Activated T-cell treated with anti-CD3 and anti-CD28 coated beads for 48 hours (primary cell): ENCODE measurements at places on chromosomes 1 and 21.

GRCh38 chr21:40905251-40905650 is 58.3 kb upstream of the DSCAM start:
- no peak for DNase-seq

- DNase-seq: no peak
Measured at GRCh38 chr1:64483731-64484414, 13.9 kb downstream of the CACHD1 start.

- no peak for DNase-seq
Measured at GRCh38 chr21:35855484-35855883, 204.8 kb downstream of the SETD4 start.

DNA sequence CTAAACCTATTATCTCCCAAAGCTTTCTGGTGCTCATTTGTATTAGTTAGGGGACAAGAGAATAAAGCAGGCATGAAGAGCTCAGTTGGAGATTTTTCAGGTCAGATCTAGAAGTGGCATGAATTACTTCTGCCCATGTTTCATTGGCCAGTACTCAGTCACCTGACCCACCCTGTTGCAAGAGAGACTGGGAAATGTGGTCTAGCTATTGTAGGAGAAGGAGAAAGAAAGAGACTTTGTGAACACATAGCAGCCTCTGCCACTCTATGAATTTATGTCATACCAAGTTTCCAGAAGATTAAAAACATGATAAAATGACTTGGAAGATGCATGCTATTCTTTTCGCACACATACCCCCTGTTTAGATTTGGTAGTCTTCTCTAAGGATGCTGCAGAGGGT is 302.3 kb upstream of the RUNX1 start:
- DNase-seq: no peak

DNA sequence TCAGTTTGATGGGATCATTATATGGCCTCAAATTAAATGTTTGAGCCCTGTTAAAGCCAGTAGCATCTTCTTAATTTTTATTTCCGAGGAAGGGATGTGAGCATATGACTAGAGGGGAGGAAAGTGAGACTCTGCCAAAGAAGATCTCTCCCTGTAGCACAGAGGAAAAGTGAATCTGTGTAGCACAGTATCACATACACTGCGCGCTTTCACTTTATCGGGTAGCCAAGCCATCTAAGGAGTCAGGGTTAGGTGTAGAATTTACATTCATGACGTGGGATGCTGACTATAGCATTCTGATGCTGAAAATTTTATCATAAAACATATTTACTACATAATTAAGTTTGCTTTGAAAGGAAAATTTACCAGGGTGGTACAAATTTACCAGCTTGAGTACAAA is 24.0 kb downstream of the LRRC8D start:
- DNase-seq: no peak

DNA sequence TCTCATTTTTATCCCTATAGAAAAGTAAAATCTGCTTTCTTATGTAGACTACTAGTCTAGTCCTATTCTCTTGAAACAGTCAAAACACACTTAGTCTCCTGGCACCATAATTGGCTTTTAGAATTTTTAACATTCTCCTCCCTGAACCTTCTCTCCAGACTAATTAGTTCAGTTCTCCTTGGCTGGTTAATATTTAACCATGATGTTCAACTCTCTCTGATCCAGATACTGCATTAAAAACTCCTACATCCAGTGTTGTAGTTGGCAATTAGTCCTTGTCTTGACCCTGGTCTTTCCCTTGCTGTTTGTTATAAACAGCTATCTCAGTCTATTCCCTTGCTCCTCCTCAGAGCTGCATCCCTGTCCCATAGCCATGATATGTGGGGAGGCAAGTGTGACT is 422.9 kb upstream of the BEND5 start:
- DNase-seq: no peak

- no peak for DNase-seq
Measured at GRCh38 chr1:18939398-18940302, 16.8 kb downstream of the IFFO2 start.

GRCh38 chr1:11925938-11926292 is 312 bp downstream of the KIAA2013 start:
- DNase-seq: no peak

GRCh38 chr1:199735660-199736059 is 291.9 kb upstream of the NR5A2 start:
- no peak for DNase-seq

DNA sequence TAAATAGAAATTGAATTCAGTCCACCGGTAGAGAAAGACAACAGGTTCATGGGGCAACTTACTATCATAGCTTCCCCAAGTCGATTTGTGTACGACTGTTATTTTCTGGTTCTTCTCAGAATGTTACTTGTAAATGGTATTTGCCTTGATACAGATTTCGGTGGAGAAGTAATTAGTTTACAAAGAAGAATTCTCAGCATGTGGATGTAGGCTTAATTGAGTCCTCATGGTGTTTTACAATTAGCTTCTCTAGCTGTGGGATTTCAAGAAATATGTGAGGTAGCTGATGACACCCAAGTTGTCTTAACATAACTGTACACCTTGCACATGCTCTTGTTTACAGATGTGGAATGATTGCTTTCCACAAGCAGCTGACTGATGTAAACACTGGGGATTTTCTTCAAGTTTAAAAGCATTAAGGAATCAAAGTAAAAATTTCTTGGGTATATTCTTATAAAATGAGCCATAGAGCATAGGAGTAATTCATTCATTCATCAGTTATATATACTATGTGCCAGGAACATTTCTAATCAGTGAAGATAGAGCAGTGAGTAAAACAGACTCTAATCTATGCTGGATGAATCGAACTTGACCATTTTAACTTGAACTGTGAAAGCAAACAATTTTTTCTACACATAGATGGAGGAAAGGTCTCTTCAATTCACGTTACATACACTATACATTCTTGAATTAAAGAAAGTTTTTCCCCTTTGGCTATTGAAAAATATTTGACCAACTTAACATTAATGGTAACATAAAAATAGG is 1.4 kb downstream of the MACO1 start:
- no peak for DNase-seq

DNA sequence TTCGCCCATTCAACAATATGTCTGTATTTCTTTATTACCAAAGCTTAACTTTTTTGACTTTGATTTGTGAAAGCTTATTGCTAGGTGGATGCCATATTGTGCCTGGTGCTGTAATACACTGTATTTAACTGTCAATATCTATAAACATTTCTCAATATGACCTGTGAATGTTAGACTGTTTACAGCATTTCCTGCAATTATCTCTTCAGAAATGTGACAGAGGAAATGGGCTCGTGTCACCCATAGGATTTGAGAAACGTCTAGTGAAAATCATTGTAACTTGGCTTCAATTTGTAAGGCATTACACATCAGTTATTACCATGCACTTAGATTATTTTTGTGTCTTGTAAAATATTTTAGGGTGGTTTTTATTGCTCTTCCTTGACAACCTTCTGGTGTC is 237.8 kb upstream of the ADGRL2 start:
- DNase-seq: no peak

- no peak for DNase-seq
Measured at GRCh38 chr1:212447478-212447877, 14.8 kb downstream of the NENF start.

- no peak for DNase-seq
Measured at GRCh38 chr1:117691942-117692341, 86.1 kb downstream of the TENT5C start.

DNA sequence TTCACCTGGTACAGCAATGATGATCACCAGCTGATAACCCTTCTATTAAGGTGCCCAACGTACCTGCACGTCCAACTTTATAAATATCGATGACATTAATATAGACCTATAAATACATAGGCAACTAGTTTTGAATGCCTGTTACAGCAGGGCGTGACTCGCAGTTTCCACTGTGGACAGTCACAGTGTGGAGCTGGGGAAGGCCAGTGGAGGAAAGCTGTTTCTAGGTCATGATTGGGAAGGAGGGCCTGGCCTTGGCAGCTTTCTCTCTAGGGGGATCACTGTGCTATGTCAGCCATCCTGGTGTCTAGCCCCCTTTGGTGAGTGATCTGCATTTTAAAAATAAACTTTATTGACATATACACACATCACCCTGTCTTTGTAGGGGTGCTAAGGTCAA is 4.4 kb upstream of the PRDM15 start:
- DNase-seq: no peak

DNA sequence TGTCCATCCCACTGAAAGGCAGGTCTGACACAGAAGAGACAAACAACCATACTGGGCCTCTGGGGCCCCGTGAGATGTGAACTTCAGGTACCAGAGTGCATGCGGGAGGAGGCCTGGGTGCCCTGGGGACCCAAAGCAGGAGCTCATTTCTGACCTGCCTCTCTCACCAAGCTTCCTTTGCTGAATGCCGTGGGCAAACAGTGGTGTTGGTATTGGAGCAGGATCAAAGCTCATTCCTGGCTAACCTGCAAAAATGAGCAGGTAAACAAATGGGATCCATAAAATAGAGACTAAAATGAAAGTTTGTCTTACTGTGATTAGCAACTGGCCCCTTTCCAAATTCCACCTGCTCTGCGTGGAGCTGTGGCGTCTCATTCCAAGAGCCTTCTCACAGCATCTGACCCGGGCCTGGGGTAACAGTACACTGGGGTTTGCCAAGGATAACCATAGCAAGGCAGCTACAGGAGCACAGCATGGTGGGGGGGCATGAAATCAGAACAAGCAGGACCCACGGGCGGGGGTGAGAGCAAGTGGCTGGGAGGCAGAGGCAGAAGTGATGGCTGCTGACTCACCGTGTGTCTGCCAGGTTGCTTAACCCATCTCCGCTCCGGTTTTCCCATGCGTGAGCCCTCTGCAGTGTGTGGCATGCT is 103.6 kb downstream of the KIF26B start:
- DNase-seq: no peak

DNA sequence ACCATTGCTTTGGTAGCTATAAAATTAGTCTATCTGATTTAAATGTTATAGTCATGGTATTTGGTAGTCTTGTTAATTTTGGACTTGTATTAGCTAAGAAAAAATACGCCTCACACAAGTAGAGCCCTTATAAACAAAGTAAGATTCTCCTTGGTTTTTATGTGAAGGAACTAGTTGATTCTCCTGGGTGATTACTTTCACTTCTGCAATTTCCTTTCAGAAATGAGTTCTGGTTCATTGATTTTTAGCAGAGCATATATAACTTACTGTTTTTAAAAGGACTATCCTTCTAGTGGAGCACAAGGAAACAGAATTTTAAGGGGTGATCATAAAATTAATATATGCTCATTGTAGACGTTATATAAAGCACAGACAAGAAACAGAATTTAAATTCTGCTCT is 120.1 kb downstream of the BACH1 start:
- no peak for DNase-seq

DNA sequence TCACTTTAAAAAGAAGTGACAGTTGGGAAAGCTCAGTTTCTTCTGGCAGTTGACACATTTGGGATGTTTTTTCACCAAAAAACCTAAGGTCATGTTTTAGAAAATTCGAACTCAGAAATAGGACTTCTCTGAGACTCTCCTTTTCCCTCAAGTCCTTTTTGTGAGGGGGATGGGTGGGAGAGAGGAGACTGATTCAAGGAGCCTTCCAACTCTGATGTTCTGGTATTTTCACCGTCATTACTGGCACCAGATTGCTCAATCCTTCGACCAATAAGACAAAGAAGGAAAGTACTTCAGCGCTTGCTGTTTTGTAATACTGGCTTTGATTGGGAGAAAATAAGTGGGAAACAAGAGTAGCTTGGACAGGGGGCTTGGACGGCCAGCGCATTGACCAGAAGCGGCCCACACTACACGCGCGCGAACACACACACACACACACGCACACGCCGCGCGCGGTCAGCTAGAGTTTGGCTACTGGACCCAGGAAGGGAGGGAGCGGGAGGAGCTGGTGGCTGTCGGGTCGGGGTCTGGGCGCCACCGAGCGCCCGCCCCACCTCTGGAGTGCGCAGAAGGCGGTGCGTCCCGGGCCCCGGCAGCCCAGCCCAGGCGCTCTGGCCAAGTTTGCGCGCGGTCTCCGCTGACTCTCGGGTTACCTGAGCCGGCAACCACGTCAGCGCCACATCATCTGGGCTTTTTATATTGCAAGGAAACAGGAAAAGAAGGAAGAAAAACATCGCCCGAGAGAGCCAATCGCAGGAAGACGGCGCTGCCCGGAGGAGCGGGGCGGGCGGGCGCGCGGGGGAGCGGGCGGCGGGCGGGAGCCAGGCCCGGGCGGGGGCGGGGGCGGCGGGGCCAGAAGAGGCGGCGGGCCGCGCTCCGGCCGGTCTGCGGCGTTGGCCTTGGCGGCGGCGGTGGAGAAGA is at the start of gene KCNK1:
TSS of gene KCNK1 (plus strand) at position 855 of the 921 bp plus-strand sequence. CDS start at position 921, 66 bp downstream.
- no peak for DNase-seq

- no peak for DNase-seq
Measured at GRCh38 chr1:226322986-226323385, 14.0 kb upstream of the LIN9 start.

DNA sequence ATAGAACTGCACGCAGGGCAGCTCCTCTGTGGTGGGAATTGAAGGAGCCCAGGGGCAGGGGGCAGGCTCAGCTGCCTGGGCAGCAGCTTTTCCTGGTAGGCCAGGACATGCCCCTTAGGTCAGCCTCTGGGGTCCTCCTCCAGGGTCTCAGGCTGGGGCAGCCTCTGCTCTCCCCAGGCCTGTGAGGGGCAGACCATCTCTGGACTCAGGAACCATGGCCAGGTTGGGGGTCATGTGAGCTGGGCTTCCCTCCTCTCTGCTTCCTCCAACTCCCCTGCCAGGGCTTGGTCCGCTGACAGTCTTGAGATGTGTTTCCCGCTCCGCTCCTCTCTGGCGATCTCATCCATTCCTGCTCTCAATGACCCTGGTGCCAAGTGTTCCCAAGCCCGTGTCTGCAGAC is 5.7 kb downstream of the C1orf210 start:
- no peak for DNase-seq

DNA sequence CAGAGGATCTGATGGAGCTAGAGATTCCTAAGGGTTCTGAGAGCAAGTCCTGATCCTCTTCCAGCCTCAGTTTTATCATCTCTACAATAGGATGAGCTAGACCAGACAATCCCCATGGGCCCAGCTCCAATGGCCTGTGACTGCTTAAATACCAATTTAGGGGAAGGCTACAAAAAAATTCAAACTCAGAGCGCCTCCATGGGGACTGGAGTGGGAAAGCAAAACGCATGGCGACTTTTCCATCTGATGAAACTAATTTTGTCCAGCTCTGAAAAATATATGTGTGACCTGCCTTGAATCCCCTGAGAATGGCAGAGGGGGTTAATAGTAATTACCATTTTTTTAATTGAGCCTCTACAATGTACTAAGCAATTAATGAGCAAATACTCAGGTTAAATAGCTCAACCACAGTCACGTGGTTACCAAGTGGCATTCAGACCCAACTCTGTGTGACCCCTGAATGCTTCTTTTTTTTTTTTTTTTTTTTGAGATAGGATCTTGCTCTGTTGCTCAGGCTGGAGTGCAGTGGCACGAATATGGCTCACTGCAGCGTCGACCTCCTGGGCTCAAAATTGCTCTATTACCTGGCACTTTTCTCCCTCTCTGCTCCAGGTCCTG is 8.4 kb downstream of the EXTL1 start:
- DNase-seq: no peak

GRCh38 chr1:158179301-158180041 is 1.2 kb upstream of the CD1D start:
- no peak for DNase-seq
